GM23248 (cell line): ENCODE measurements at places on chromosomes 16 and 17.

DNA sequence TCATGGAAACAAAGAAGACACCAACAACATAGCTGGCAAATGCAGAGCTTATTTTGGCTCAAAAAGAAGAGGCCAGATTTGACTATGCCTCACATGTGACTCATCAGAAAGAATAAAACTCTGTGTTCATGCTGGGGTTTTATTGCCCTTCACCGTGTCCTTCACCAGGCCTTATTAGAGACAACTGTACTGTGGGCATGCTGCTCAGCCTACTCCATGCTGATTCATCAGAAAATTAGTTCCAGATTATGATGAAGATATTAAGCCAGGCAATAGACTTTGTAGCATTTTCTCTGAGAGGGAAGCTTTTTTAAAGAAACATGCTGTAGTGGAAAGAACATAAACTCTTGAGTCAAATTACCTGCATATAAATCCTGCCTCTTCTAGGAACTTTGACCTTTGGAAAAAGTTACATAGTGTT is 89.8 kb downstream of the CYB561 start:
- H3K4me3 ChIP-seq, result peak overlapping the region; percentile 6
- peaks cover 24% of the 10 kb centered on the region for H3K36me3 ChIP-seq
- H3K4me1 ChIP-seq, result peaks cover 49% of the 10 kb centered on the region
- no peaks in the 10 kb centered on the region for H3K27me3 ChIP-seq

DNA sequence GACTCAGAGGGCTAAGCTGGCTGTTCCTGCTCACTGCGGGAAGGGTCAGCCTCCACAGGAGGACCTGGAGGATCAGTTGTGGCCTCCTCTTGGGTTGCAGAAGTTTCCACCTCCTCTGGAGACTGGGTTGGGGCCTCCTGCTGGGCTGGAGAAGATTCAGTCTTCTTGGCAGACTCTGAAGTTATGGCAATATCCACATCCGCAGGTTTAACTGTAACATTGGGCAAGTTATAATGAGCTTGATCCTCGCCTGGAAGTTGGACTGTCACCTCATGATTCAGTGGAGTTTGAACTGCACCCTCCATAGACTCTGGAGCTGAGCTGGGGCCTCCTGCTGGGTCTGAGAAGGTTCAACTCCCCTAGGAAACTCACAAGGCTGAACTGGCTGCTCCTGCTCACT is 47.6 kb upstream of the TMEM97 start:
- peak overlapping the region; percentile 42; the same call in 1 of the 2 replicates for H3K27ac ChIP-seq
- no peak overlapping the region for H3K4me3 ChIP-seq
- DNase-seq, result no peak
- H3K4me1 ChIP-seq, result peaks cover 20% of the 10 kb centered on the region
- no peaks in the 10 kb centered on the region for H3K36me3 ChIP-seq
- no peaks in the 10 kb centered on the region for H3K27me3 ChIP-seq

DNA sequence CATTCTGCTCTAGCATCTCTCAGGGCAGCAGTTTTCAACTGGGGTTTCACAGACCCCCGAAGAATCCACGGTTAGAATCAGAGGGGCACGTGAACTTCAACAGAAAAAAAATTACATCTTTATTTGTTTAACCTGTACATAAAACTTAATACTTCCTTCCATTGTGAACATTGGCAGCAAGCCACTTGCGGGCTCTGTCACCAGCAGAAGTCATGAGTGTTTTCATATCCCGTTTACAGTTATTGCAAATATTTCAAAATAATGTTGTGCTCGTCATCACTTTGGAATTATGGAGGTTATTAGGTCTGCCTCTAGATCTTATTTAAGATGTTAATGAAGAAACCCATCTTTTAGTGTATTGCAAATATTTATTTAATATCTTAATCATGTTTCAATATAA is 109.8 kb downstream of the SDR42E1 start:
- H3K36me3 ChIP-seq, result no peaks in the 10 kb centered on the region
- DNase-seq, result peak; percentile 14
- no peaks in the 10 kb centered on the region for H3K27me3 ChIP-seq
- H3K4me3 ChIP-seq, result no peak overlapping the region

DNA sequence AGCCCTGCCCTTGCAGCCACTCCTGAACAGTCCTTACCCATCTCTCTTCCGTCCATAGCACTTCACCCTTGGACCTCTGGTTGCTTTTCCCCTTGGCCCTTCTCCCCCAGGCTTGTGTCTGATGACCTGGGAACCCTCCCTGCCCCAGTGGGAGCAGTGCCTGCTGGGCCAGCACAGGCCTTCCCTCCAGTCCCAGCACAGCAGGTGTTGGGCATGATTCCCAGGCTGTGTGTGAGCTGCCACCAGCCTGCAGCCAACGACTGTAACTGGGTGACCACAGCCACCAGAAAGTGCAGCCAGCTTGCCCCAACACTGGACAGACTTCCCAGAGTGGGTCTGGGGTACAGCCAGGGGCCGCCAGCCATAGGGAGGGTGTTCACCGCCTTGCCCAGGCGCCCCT is 30.0 kb downstream of the CRAMP1 start:
- H3K27ac ChIP-seq, result no peak overlapping the region
- peaks cover 12% of the 10 kb centered on the region; the same call in 1 of the 2 replicates for H3K36me3 ChIP-seq
- no peaks in the 10 kb centered on the region for H3K27me3 ChIP-seq
- no peak overlapping the region for H3K4me3 ChIP-seq

DNA sequence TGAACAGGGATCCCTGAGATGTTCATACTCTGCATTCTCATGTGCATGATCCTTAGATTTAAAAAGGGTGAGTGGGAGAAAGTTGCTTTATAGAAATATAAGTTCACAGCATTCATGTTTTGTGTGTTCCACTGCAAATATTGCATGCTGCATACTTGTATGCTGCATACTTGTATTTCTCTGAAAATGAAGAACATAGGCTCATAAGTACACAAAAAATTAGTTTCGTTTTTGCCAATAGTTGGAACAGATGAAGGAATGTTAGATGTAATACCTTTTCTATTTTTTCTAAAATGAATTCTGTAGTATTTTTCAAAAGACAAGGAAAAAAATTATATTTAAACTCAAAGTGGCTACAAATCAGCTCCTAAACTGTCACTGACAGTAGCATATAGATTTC is 79.0 kb downstream of the NFAT5 start:
- peaks cover 28% of the 10 kb centered on the region for H3K36me3 ChIP-seq
- no peak overlapping the region for H3K4me3 ChIP-seq
- H3K27ac ChIP-seq, result no peak overlapping the region
- peak; percentile 9 for DNase-seq
- H3K4me1 ChIP-seq, result 0 out of 2 replicates have a peak, but pooled peaks cover 7% of the 10 kb centered on the region

GRCh38 chr17:50629902-50630301 is 4.8 kb upstream of the ABCC3 start:
- no peak overlapping the region for H3K4me3 ChIP-seq
- H3K27ac ChIP-seq, result no peak overlapping the region
